Amygdala (tissue), 56 donors: ENCODE measurements at places on chromosomes 16 and 17.

- DNase-seq, result no peak
These were observed 25.0 kb upstream of the ZNHIT3 start for GRCh38 chr17:36461330-36462110.

DNA sequence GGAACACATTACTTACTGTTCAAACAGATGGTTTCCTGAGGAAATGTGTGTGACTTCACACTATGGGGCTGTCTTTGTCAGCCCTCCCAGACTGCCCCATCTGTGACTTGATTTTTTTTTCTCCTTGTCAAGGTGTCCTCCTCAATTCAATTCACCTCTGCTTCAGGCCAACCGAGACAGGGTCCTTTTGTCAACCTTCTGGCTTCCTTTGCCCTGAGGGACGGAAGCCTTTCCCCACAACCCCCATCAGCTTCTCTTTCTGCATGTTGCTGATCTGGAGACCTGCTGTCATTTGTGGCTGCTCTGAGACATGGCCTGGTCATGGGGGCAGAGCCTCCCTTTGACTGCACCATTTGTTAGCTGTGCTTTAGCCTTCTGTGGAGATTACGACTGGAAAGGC is 21.3 kb upstream of the RGS9 start:
- no peak for DNase-seq

GRCh38 chr16:83599789-83600462 is 207.9 kb upstream of the HSBP1 start:
- no peak for DNase-seq

DNA sequence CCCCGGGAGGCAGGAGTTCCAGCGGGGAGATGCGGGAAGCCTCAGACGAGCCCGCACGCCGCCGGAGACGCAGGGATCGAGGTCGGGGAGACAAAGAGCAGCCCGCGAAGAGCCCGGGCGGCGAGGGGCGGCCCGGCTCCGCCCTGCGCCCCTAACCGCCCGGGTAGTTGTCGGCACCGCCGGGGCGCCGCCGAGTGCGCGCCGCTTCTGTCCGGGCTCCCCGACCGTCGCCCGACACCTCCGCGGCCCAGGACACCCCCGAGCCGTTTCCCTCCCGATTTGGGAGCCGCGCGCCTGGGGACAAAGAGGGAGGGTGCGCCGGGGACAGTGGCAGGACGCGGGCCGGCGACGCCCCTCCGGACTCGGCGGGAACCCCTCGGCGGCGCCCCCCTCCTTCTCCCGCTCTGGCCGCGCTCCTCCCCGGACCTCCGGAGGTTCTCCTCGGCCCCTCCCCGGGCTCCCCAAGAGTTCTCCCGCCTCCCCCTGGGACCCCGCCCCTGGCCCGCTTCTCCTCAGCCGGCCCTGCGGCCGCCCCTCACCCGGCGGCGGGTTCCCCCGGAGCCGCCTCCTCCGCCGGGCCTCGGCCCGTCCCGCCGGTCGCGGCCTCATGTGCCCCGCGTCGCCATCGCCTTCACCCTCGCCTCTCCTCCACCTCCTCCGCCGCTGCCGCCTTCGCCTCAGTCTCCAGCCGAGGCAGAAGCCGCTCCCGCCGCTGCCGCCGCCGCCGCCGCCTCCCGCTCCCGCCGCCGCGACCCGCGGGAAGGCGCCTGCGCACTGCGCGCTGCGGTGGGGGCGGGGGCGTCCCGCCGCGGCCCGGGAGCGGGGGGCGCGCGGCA is at the start of gene GJC1:
GJC1 (minus strand) TSS at position 765 of the 836 bp plus-strand sequence. CDS start 24,470 bp downstream, outside the sequence.
- no peak for DNase-seq

GRCh38 chr16:2768403-2769089 is 8.5 kb downstream of the ELOB start:
- no peak for DNase-seq

GRCh38 chr16:78744796-78745107 is 645.3 kb downstream of the WWOX start:
- no peak for DNase-seq

DNA sequence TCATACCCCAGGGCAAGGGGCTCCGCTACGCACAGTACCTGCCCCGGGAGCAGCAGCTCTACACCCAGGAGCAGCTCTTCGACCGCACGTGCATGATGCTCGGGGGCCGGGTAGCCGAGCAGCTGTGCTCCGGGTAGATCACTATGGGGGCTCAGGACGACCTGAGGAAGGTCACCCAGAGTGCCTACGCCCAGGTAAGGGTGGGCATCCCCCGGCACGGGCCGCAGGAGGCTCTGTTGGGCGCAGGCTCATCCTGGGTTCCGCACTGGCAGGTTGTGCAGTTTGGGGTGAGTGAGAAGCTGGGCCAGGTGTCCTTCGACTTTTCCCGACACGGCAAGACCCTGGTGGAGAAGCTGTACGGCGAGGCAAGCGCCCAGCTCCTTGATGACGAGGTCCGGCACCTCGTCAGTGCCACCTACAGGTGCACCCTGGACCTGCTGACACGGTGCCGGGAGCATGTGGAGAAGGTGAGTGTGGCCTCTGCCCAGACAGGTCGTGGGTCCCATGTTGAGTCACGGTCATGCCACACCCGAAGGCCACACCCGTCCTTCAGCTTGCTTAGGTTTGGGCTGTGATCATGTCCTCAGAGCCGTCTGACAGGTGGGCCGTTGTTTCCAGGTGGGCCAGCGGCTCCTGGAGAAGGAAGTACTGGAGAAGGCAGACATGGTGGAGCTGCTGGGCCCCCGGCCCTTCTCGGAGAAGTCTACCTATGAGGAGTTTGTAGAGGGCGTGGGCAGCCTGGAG is 19.3 kb downstream of the DBNDD1 start:
- DNase-seq, result no peak

- DNase-seq, result no peak
These were observed 14.8 kb upstream of the NLRC3 start for GRCh38 chr16:3591991-3592390.

GRCh38 chr17:6660805-6661463 is 9.4 kb downstream of the C17orf100 start:
- DNase-seq, result no peak

- DNase-seq, result no peak
These were observed 87.3 kb downstream of the YPEL2 start for GRCh38 chr17:59418732-59419166.

DNA sequence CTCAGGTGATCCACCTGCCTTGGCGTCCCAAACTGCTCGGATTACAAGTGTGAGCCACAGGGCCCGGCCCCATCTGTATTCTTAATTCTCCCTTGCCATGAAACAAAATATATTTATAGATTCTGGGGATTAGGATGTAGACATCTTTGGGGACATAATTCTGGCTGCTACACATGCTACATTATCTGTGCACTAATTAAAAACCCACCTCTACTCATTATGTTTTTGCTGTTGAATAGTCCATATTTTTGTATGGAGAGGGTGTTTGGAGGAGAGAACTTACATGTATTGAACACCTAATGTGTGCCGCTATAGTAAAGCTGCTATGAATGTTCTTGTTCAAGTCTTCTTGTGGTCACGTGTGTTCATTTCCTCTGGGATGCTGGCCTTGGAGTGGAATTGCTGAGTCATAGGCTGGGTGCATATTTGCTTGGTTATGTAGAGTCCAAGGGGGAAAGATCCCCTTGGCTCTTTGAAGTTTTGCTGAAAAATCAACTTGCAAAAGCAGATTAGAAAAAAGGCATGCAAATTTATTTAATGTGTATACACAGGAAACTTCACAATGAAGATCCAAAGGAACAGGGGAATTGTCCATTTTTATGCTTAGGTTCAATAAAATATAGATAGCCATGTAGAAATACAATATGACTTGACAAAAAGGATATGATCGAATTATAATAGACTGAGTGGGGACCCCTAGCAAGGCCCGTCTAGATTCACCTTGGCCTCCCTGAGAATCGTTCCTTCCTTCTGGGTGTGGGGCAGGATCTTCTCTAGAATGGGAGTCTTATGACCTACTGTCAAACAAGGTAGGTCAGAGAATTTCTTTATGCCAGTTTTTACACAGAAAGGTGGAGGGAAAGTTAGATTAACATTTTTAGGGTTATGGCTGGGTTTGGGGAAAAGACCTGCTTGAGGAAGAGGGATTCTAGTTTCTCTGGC is 42.1 kb upstream of the GPRC5B start:
- DNase-seq, result no peak

GRCh38 chr16:20383106-20384029 is 21.2 kb downstream of the PDILT start:
- DNase-seq, result peak; percentile 8

GRCh38 chr17:78448356-78448993 is 70.0 kb downstream of the PGS1 start:
- no peak for DNase-seq

- no peak for DNase-seq
These were observed 7.0 kb downstream of the SAMD14 start for GRCh38 chr17:50122945-50123344.

GRCh38 chr16:90043526-90043925 is 24.3 kb upstream of the DBNDD1 start:
- no peak for DNase-seq

GRCh38 chr16:89764711-89765201 is 43.4 kb downstream of the ZNF276 start:
- no peak for DNase-seq

GRCh38 chr17:21425321-21425720 is 49.2 kb downstream of the KCNJ12 start:
- DNase-seq, result no peak

GRCh38 chr17:71460943-71461342 is 659.9 kb upstream of the SOX9 start:
- DNase-seq, result peak; percentile 7

DNA sequence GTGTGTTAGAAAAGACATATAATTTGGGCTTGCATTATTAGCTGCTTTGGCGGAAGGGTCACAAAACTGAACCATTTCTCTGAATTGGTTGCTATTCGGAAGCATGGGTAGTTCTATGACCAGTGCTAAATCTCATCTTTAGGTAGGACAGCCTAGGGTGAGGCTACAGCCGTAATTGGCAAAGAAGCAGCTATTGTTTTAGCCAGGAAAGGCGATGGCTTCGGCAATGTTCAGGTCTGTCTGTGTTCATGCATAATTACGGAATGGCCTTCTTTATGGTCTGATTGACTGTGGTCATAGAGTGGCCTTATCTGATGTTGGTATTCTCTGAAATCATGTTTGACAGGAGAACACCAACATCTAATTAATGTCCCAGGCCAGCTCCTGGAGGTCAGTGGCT is 368.4 kb upstream of the HSBP1 start:
- no peak for DNase-seq

- no peak for DNase-seq
These were observed at the start of gene CYTH1 for GRCh38 chr17:78781893-78782304. Gene CYTH1, minus strand, starts transcription at chr17:78782273. Its CDS starts 50 bp downstream, at chr17:78782223.

GRCh38 chr17:1560858-1561355 is 1.7 kb downstream of the PITPNA start:
- DNase-seq, result no peak

- no peak for DNase-seq
These were observed 170.2 kb downstream of the UTP18 start for GRCh38 chr17:51430591-51430990.

GRCh38 chr17:79803997-79804855 is 7.3 kb upstream of the CBX8 start:
- DNase-seq, result no peak

- DNase-seq, result no peak
These were observed 6.0 kb downstream of the NDEL1 start for GRCh38 chr17:8441690-8442089.

GRCh38 chr17:62913991-62914570 is 52.0 kb upstream of the TANC2 start:
- DNase-seq, result no peak

GRCh38 chr17:71024172-71024571 is 854.8 kb downstream of the KCNJ2 start:
- no peak for DNase-seq

DNA sequence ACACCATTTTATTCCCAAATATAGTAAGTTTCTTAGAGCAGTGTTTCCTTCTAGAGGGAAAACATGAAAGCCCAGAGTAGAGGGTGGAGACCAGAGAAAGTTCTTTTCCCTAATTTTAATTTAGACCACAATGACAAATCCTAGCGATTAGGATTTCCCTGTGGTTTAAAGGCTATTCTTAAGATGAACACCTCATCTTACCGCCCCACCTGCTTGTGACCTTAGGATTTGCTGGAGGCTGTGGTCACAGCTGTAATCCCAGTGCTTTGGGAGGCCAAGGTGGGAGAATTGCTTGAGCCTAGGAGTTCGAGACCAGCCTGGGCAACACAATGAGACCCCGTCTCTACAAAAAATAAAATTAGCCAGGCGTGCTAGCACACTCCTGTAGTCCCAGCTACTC is 51.1 kb downstream of the GPRC5B start:
- DNase-seq, result no peak

GRCh38 chr17:57586196-57586740 is 158.8 kb downstream of the CCDC182 start:
- DNase-seq, result no peak

GRCh38 chr17:2397247-2398171 is 3.4 kb downstream of the MNT start:
- DNase-seq, result no peak

DNA sequence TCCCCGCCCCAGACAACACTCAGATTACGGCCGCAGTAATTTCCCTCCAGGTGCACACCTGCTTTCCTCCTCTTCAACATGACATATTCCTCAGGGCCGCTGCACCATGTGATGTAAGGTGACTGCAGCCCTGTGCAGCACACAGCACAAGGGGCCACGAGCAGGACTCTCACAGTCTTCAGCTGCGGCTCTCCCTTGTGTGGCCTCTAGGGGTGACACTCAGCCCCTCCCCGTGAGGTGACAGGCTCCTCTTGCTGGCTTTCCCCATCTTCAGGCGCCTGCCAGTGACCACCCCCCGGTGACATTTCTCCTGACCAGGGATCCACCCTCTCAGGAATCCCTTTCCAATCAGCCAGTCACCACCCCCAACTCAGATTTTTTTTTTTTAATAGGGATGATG is 31.3 kb upstream of the ABCC3 start:
- no peak for DNase-seq

DNA sequence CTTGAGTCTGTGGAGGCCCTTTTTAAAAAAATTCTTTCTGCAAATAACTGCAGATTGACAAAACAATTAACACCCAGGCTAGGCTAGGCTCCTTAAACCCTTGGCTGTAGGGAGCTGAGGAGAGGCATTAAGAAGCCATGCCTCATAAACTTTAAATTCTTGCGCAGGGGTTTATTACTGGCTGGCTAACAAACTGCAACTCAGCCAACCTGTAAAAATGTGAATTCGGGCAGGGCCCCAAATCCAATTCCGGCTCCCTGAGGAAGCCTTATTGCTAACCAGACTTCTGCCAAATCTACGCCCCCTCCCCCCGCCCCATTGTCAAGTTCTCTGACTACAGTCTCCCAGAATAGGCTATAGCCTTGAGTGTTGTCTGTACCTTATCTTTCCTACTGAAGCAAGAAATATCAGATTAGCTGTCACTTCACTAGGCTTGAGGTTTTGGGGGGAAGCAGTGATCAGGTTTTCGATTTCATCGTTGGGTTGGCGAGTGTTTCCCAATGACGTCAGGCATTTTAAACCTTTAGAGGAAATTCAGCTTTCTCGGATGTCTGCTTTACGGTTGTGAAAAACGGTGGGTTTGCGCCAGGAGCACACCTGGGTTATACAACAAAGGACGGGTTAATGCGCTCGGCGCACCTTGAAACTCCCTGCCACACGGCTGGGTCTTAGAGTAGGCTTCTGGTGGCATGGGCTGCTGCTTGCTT is 2.0 kb downstream of the CDH3 start:
- no peak for DNase-seq

- DNase-seq, result no peak
These were observed 11.1 kb downstream of the CMTM2 start for GRCh38 chr16:66590322-66590721.
